SK-N-DZ (cell line): ENCODE measurements at places on chromosomes 2 and 18.

GRCh38 chr2:114610677-114611076 lies 168.2 kb downstream of the DPP10 start:
- DNase-seq, result no peak

DNA sequence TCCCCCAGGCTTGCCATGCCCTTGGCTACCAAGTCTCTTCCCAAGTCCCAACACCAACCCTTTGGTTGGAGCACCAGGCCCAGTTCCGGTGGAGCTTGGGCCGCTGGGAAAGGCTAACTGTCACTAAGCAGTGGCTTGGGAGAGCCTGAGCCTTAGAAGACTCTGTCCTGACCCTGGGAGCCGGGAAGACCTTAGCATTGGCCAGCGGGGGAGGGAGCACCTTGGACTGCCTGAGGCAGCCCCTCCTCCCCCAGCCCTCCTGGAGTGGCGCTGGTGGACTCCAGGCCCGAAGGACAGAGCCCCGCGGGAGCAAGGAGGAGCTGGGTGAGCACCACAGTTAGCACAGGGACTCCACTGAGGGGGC lies 62.5 kb upstream of the POMC start:
- no peak for DNase-seq

GRCh38 chr2:238149841-238150572 lies 8.8 kb upstream of the ERFE start:
- DNase-seq, result no peak

- no peak for DNase-seq
Observed at GRCh38 chr18:22558945-22559385, 141.2 kb upstream of the CTAGE1 start.

GRCh38 chr2:203453858-203454451 lies 81.1 kb downstream of the RAPH1 start:
- DNase-seq, result peak; percentile 53

DNA sequence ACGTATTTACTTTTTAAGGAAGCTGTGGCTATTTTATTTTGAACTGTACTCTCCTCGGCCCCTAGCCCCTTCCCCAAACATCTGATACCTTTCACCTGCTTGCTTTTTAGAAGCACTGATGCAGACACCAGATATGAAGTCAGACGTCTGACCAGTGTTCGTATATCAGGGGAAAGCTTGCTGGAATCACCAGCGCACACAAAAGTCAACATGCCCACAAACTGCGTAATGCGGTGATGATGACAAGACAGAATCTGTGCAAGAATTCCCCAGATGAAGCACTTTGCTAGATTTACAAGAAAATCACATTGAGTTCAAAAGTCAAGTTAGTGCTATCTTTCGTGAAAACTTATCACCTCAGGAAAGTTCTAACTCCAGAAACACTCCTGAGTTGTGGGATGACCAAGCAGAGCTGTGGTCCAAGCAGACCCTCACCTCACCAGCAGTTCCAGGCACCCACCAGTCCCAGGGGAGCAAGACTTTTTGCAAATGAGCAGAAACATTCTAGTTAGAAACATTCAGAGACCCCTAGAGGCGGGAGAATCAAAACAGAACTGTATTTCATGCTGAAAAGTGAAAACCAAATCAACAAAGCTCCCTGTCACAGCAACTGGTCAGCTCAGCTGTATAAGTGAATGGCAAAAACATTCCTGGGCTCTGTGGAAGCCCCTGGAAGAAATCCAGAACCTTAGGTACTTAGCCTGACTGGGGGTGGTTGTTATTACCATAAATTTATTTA lies 55.7 kb downstream of the INO80C start:
- DNase-seq, result peak; percentile 16

DNA sequence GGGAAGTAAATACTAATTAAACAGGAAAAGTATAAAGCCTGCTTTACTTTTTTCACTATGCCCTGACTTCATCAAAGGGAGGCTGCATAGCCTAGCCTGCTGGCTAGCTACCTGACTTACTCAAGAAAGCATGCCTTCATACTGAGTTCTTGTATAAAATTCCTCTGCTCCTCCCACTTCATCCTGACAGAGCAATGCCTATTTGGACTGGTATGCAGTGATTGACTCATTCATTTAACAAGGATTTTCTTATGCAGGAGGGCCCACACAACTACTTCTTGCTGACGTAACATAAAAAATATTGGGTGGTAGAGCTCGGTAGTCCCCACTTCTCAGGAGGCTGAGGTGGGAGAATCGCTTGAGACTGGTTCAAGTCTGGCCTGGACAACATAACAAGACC lies 70.5 kb downstream of the PRPF40A start:
- DNase-seq, result no peak

GRCh38 chr2:27715318-27716210 lies 51.9 kb downstream of the SLC4A1AP start:
- DNase-seq, result no peak

DNA sequence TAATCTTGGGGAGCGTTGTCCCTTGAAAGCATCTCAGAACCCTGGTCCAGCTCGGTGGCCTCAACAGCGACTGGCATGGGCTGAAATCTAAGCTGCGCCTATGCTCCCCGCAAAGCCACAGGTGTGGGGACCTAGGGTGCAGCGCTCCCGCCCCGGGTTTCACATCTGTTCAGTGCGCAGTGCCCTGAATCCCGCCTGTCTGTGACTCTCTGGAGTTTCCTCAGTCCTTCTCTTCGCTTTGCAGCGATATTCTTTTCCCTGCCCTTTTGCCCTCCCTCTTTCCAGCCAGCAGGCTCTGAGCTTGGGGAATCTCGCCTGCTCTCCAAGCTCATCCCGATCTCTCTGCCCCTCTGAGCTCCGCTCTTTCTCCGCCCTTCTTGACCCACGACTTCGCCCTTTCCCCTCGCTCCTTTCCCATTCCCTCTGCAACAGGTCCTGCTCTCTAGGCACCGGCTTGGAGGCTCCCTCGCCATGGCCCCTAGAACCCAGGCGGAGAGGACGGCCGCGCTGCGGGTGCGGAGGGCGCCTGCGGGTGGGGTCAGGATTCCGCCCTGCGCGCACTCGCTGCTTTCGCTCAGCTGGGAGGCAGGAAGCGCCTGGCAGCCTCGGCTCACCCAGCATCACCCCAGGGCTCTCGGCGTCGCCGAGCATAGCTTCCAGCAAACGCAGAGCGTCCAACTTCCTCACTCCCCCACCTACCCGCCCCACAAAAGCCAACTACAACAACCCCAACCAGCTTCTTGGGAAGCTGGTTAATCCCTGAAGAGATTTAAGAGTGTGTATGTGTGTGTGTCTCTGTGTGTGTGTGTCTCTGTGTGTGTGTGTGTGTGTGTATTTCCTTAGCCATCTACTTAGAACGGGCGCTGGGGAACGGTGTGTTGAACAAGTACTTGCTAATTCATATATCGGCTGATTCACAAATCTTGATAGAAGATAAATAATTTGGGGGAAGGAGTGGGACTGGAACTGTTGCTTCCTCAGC lies 1.1 kb downstream of the GRP start:
- no peak for DNase-seq

DNA sequence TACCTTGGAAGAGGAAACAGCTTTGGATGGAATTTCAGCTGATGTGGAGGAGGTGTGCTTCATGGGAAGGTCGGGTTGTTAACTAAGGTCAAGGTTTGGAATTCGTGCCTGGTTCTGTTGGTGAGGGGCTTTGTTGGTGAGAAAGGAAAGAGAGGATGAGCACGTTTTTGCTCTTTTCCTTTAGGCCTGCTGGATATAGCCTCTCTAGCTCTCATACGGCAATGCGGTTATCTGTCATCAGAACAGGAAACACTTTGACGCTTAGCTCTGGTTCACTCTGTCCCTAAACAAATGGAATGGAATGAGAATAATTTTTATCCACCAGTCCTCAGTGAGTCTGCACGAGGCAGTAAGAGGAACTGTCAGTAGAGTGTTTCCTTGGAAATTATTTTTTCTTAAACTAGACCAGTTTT lies 169.7 kb upstream of the NOSTRIN start:
- peak; percentile 52 for DNase-seq

DNA sequence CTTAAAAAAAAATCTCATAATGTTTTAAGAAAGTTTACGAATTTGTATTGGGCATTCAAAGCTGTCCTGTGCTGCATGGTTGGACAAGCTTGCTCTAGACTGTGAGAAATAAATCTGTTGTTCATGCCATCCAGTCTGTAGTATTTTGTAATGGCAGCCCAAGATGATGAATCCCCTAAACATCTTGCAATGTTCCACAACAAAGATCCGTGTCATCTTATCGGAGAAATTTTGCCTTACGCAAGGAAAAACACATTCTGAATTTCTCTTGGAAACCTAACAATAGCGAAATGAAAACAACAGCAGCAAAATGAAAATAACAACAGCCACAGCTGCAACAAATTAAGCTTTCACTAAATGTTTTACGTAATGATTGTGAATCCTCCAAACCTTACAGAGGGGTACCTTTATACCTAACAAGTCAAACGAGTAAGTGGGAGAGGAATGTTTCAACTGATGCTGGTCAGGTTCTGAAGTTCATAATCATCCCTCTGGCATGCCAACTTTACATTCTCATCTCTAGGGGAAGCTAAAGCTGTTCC lies 76.1 kb upstream of the RNU4ATAC start:
- DNase-seq, result no peak
